ENCODE measurements at places on chromosomes 6 and 20.
A peak's percentile ranks its signal among the peaks of the same experiment; 100 is the strongest.

- no peak for DNase-seq
Observed at GRCh38 chr6:1722801-1723200, 113.1 kb downstream of the FOXC1 start.

DNA sequence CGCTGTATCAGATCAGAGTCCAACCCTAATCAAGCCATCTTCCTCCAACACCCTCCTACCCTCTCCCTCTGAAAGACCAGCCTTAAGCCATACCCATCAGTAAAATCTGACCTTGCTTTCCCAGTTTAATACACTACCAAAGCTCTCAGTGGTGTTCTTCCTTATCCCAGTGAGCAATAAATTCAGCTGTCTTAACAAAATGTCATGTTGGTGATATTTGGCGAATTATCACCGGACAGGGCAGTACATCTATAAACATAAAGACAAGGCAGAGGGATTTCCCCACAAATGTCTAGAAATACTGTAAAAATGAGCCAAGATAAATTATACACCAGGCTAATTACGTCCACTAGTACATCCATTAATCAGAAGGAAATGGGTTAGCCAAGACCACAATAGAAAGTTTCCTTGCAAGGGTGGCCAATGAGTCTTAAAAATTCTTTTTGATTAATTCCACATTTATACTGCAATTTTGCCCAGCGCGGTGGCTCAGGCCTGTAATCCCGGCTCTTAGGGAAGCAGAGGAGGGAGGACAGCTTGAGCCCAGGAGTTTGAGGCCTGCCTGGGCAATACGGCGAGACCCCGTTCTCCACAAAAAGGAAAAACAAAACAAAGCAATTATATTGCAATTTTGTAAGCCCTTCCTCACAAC lies 905 bp downstream of the RARS2 start:
- DNase-seq: peak; percentile 51

- DNase-seq: no peak
Observed at GRCh38 chr6:99350573-99350972, 1.1 kb upstream of the FAXC start.

DNA sequence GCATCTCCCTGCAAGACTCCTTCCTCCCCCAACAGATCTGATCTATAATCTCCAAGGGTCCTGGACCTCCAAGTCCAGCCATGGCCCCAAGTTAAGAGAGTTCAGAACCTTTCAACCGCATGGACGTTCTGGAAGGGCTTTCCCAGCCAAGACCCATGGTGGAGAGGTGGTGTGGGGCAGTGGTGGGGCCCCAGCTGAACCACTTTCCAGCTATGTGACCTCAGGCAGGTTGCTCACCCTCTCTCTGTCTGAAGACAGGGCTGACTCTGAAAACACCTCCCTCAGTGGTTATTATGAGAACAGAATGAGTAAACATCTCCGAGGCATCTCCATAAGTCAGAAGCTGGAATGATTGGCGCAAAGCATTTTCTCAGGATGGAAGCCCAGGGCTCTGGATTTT lies 887 bp downstream of the CLPS start:
- DNase-seq: no peak

GRCh38 chr20:44208770-44209169 lies 1.8 kb downstream of the OSER1 start:
- DNase-seq: peak; percentile 51

DNA sequence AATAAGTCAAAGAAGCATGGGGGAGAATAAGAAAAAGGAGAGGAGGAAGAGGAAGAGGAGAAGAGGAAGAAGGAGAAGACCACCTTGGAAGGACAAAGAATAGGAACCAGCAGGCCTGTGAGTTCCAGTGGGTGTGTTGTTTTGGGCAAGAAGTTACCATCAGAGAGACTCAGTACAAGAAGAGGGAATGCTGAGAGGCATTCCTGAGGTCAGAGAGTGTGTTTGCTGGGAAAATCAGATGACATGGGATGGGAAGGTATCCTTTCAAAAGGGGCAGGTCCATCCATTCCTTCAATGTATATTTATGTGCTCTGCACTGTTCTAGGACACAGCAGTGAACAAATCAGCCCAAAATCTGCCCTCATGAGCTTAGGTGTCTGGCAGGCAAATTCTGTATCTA lies 40.5 kb upstream of the PRIM2 start:
- no peak for DNase-seq

DNA sequence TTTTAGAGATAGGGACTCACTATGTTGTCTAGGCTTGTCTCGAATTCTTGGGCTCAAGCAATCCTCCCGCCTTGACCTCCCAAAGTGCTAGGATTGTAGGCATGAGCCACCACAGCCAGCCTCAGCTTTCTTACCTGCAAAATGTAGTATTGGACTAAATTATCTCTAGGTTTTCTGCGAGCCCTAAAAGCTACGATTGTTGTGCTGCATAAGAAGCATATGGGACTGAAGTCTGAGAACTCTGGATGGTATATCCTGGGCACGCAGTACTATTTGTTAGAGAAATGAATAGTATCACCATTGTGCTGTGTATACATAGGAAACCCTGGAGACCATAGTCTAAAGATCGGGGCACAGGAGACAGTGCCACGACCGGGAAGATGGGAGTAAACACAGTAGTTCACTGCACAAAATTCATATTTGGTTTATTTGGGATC lies 60.1 kb downstream of the RPRD1B start:
- DNase-seq: no peak

- DNase-seq: peak; percentile 49
Observed at GRCh38 chr6:28940294-28940857, 16.6 kb upstream of the TRIM27 start.

DNA sequence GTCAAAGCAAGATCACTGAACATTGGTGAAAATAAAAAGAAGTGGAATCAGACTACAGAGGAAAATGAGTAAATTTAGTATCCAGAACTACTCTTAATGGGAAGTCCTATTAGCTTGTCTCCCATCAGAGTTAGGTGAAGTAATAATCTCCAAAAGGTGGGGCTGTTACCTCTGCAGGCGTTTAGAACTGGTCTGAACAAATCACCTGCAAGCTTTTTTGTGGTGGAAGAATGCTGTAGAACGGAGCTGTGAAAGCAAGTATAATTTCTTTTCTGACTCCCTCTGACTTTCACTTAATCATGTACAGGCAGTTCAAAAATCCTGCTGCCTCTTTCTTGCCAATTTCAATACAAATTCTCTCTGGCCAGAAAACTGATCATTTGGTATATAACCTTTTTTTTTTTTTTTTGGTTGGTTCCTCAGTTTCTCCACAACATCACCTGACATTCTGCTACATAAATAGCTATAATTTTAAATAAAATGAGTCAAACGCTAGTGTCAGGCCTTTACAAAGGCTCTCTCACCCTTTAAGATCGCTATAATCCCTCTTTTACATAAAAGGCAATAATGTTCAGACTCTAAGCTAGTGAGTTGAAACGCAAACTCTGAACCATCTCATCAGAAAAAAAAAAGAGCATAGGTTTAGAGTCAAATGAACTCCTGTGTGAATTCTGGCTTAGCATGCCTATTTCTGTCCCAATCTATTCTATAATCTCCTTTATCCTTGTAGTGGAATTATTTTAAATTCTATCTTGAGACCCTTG lies 38.8 kb downstream of the CITED2 start:
- DNase-seq: no peak

- no peak for DNase-seq
Observed at GRCh38 chr20:6007529-6008103, 46.2 kb downstream of the LRRN4 start.

- DNase-seq: peak; percentile 78
Observed at GRCh38 chr6:35139924-35140638, 1.1 kb downstream of the TCP11 start.

DNA sequence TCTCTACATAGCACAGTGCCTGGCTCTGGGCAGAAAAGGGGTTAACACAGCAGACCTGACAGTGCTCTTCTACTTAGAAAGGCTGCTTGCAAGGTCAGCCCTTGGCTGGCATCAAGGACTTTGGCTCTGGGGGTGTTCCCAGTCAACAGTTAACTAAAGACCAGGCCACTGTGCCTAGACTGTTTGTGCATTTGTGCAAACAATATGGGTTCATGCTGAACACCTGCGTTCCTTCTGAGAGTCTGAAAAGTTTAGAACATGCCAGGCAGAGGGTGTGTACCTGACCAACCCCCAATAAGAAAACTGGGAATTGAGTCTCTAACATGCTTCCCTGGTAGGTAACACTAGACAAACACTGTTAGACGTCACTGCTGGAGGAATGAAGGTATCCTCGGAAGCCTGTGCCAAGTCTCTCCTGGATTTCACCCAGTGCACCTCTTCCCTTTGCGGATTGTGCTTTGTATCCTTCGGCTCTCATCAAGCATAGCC lies 110.7 kb downstream of the PDE10A start:
- no peak for DNase-seq

DNA sequence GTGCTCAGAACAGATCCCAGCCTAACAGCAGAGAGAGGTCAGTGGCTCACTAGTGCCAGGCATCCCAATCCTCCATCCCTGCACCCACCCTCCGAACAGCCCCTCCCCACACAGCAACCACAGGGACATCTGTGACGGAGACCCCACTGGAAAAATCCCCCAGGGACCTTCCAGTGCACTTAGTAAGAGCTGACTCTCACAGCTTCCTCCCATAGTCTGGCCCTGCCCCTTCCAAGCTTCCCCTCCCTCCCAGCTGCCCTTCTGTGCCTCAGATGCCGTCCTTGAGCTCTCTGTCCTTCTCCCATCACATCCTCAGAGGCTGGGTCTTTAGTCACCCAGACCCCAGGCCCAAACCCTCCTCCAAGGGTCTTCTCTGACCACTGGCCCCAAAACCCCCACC lies 9.7 kb upstream of the THBS2 start:
- DNase-seq: peak; percentile 63

DNA sequence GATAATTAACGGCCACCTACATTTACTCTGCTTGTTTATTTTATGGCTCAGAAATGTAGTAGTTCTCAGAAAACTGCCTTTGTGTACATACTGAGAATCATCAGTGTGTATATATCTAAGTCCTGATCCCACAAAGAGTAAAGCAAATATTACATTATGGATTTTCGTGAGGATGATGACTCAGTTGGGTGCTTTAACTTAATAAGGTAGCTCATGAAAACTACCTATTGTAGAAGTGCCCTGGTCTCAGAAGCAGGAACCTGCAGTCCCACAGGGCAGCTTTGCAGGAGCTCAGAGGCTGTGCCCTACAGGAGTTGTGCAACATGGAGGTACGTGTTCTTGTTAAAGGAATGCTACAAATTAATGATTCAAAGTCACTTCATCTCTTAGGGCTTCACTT lies 108.2 kb downstream of the PLG start:
- no peak for DNase-seq

- DNase-seq: peak; percentile 76
Observed at GRCh38 chr6:144581812-144582537, 296.8 kb downstream of the UTRN start.

GRCh38 chr6:42271834-42272805 lies 54.5 kb upstream of the MRPS10 start:
- DNase-seq: no peak

DNA sequence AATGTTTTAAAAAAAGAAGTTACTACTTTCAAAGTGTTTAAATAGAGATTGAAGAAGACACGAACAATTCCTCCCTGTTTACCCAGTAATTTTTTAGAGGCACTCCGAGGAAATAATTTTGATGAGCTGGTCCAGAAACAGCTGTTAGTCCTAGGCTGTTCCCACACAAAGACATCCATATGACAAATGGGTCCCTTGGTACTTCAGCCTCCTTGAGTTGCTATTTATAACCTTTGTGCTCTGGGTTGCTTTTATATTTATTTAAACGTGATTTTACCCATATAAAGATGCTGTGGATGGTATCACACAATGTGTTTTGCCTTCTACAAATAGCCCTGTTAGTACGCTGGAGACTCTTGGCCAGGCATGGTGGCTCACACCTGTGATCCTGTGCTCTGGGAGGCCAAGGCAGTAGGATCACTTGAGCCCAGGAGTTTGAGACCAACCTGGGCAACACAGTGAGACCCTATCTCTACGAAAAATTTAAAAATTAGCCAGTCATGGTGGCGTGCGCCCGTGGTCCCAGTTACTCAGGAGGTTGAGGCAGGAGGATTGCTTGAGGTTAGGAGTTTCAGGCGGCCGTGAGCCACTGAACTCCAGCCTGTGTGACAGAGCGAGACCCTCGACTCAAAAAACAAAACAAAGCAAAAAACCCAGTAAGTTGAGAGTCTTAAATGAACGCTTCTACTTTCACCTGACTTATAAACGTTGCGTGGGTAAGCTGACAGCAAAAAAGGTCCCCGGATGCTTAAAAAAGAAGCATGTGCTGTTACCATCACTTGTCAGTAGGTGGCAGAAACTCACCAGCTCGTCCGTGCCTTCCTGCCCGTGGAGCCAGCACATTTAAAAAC lies 56.9 kb upstream of the ARMH2 start:
- DNase-seq: peak; percentile 80

- DNase-seq: peak; percentile 23
Observed at GRCh38 chr20:34074101-34074760, 37.8 kb downstream of the EIF2S2 start.

DNA sequence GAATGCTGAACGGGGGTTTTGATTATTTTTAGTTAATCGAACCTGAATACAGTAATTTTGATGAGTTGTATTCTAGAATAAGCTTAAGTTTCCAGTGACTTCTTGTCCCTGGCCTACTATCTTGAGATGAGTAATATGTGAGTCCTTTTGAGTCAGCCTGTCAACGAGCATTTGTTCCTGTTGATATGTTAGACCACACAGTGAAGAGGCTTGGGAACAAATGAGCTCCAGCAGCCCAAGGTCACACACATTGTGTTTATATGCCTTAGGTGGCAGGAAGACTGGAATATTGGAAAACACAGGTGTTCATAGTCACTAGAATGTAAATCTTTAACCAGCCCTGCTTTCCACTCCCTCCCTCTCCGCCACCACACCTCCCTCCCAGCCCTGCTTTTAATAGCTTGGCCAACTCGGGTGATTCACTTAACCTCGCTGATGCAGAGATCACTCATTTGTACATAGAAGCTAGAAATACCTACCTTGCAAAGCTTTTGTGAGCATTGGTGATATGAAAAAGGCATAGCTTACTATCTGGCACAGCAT lies 9.1 kb downstream of the SMPDL3A start:
- peak; percentile 92 for DNase-seq

DNA sequence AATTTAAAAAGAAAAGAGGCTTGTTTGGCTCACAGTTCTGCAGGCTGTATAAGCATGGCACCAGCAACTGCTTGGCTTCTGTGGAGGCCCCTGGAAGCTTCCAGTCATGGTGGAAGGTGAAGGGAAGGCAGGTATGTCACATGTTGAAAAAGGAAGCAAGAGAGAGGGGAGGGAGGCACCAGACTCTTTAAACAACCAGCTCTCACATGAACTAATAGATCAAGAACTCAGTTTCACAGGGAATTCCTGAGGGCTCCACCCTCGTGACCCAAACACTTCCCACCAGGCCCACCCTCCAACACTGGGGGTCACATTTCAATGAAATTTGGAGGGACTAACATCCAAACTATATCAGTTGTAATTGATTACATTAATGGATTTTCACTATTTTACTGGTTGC lies 127.9 kb upstream of the MLIP start:
- DNase-seq: no peak

Measured in fibroblast of mammary gland (primary cell).